ENCODE measurements at places on chromosomes 2 and 18.

GRCh38 chr2:45869165-45869501 lies 217.7 kb downstream of the PRKCE start:
- no peak for DNase-seq

DNA sequence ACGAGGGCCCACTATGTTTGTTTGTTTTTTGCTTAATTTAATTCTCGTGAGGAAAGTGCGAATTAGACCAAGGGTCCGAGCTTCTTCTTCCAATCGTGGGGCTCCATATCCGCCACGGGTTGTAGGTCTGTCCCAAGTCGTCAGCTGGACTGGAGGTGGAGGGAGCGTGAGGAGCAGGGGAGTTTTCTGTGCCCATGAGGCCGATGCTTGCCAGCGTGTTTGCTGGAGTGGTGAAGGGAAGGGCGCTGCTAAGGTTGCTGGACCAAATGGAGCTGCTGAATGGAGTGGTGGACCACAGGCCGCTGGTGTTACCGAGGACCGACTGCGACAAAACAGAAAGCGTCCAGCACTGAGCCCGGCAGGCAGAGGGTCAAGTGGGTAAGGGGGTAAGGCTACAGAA lies 43.7 kb downstream of the ZAP70 start:
- no peak for DNase-seq

GRCh38 chr18:13453714-13454113 lies 235.2 kb downstream of the LDLRAD4 start:
- no peak for DNase-seq

- DNase-seq, result no peak
Measured at GRCh38 chr2:62406573-62407043, 99.4 kb downstream of the TMEM17 start.

DNA sequence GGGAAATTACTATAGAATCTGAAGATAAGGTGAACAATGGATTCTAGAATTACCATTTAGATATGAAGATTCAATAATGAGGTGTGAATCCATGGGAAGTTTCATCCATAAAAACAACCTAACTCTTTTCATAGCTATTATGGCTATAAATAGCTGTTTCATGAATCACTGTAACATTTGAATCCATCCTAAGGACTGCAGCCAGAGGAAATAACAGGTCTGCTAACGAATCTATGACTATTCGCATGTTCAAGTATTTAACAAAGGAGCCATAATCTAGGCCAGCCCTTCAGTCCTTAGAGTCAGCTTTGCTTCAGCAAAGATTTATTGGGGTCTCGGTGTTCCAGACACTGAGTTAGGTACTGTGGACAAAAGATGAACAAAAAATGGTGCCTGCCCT lies 87.1 kb downstream of the MYOM1 start:
- no peak for DNase-seq

GRCh38 chr18:75124991-75125381 lies 84.0 kb downstream of the PTGR3 start:
- no peak for DNase-seq

DNA sequence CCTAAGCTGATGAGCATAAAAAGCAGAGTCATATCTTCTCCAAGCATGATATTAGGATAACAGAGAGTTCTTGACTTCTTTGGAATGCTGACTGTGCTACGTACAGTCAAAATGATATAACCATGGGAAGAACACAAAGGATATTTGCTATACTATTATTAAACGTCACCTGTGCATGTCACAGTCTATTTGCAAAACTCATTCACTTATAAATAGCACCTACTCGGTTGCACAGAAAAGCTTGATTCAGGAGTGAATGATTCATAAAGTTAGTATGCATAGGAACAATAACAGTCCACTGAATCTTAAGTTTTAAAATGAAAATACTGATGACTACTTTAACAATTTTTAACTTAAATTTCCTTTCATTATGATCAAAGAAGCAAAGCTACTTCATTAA lies 83.3 kb downstream of the SP3 start:
- no peak for DNase-seq

- DNase-seq, result no peak
Measured at GRCh38 chr18:27803957-27804356, 373.0 kb downstream of the CDH2 start.

Data from activated CD4-positive, alpha-beta T cell treated with anti-CD3 and anti-CD28 coated beads, Interleukin-2, Interleukin-4, amounts not matched to agents 100 ng/mL and 50 ng/mL, durations not matched to agents 16 hours and 8 hours (primary cell).